ENCODE measurements at places on chromosomes 2 and 18. TPM values are rescaled to one million over a fixed set of nuclear protein-coding genes. Genes with fewer than 3 reads are reported as not detected.
A peak's percentile ranks its signal among the peaks of the same experiment; 100 is the strongest.

Gene GREB1L
- 0.09 TPM for polyA plus RNA-seq

Gene MARCHF4
- polyA plus RNA-seq, result not detected

Gene IGFBP5
- not detected for polyA plus RNA-seq

Gene POMC
- polyA plus RNA-seq, result 7.9 TPM

Gene TUBA4B
- polyA plus RNA-seq, result not detected

Gene HAUS1
- 30.0 TPM for polyA plus RNA-seq

Gene RHOB
- polyA plus RNA-seq, result 0.71 TPM

Gene COLEC11
- 0.46 TPM for polyA plus RNA-seq

Gene TRAPPC12
- polyA plus RNA-seq, result 44.5 TPM

Gene DAPL1
- not detected for polyA plus RNA-seq

Gene FNDC4
- not detected for polyA plus RNA-seq

Gene ZBTB7C
- not detected for polyA plus RNA-seq

Gene POTEI
- not detected for polyA plus RNA-seq

Gene ADAM23
- 1.2 TPM for polyA plus RNA-seq

Gene C2orf78
- not detected for polyA plus RNA-seq

Gene EIPR1
- polyA plus RNA-seq, result 40.2 TPM

DNA sequence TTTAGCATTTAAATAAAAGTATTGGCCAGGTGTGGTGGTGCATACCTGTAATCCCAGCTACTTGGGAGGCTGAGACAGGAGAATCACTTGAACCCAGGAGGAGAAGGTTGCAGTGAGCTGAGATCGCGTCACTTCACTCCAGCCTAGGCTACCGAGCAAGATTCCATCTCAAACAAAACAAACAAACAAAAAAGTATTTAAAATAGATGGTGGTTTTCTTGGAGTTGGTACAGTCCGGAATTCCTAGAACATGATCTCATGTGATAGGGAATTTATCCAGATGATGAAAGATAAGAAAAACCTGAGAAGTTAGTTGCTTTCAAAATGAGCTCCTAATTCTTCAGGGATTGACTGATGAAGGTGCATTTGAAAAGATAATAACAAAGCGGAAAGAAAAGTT, 62.0 kb downstream of the BIRC6 start:
- DNase-seq, result no peak

GRCh38 chr18:7957297-7957696, 390.2 kb downstream of the PTPRM start:
- no peak for DNase-seq

GRCh38 chr2:129205766-129206165, 773.7 kb upstream of the RAB6C start:
- DNase-seq, result no peak

- DNase-seq, result no peak
Measured at GRCh38 chr2:26487192-26487591, 9.3 kb upstream of the OTOF start.

DNA sequence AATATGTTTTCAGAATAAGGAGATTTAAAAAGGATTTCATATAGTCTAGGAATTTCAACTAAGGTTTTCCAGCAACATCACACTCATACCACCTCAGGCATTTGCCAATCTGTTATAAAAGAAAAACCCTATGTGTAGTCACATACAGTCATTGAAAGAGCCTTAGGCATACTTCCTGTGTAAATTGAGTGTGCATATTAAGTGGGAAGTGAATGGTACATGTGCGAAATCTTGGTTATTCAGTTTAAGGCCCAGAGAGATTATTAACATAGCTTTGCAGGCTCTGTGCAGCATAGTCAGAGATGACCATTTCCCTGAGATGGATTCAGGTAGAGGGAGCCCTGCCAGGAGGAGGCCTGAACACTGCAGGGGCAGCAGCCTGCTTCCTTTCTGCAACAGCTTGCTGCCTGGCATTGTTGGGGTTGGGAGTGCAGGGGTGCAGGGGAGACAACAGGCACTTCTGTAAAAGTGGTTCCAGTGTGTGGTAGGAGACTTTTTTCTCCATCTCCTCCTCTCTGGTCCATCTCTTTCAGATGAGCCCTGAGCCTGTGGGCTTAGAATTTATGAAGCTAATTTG, 100.1 kb upstream of the OSR1 start:
- DNase-seq, result no peak

DNA sequence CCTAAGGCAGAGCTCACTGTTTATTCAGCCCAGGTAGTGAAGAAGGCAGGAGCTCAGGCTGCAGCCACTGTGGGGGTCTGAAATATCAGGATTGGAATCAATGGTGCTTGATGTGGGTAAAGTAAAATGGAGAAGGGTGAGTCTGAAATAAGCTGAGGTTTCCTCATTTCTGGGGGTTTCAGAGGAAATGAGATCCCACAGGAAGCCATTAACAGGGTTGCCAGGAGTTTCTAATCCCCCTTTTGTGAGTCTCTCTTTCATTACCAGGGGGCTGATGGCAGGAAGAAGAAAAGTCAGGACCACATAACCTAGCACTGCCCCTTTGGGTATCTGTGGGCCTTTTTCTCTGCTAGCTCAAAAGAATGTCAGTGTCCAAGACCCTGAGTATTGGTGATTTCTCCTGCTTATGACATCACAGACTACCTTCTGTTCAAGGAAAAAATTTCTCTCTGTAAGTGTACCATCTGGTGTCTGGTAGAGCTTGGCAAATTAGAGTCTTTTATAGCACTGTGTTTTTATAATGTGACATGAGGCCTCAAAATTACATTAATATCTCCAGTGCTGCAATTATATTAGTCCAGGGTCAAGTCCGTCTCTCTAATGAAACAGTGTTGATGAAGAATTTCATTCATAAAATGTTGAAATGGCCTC, 56.0 kb downstream of the LBH start:
- no peak for DNase-seq

DNA sequence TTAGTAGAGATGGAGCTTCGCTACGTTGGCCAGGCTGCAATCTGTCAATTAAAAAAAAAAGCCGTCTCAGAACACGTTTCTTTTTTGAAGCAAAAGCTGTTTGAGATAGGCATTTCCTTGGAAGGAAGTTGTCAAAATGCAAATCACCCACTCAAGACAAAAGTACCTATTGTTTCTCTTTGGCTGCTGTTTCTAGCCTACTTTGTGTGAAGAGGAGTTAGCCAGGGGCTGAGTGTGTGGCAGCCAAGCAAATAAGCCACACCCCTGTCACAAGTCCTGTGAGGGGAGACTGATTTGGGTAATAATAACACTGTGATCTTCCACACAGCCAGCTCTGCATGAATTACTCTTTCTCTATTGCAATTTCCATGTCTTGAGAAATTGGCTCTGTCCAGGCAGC, 47.4 kb upstream of the CDCA7 start:
- DNase-seq, result no peak

DNA sequence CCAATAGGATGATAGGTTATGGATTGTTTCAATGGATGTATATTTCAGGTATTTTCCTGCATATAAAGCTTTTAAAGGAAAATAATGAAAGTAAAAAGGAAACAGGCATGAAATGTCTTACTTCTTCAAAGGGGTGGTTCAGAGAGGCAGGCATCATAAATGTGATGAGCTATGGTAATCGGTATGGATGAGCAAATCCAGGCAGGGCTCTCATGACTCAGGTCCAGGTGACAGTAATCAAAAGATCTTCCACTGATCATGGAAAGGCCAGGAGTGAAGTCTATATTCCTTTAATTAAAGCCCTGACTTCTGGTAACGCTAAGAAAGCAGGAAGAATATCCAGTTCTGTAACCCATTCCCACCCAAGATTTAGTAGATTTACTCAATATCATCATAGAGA, 48.7 kb upstream of the RGPD4 start:
- no peak for DNase-seq

GRCh38 chr2:120477831-120478481, 132.0 kb downstream of the INHBB start:
- DNase-seq, result no peak

GRCh38 chr2:85819811-85820510, 66.2 kb downstream of the ATOH8 start:
- no peak for DNase-seq

DNA sequence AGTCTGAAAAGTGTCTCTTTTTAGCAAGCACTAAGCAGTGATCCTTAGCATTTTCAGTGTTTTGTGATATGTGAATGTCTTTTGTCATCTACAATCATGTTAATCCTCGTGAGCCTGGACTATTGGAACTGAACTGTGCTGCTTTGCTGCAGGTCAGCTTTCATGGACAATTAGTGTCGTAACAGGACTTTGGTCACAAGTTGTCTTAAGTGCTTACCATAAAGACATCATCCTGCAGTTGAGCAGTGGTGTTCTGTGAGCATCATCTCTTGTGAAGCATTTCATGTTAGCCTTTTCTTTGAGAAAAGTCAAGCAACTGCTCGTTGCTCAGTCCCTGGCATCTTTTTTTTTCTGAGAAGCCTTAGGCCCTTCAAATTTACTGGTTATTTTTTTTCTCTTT, 135.9 kb downstream of the ZNF407 start:
- DNase-seq, result no peak

- no peak for DNase-seq
Measured at GRCh38 chr2:34534761-34535160, 935.7 kb upstream of the FAM98A start.

GRCh38 chr18:79447703-79448367, 52.1 kb downstream of the NFATC1 start:
- no peak for DNase-seq

DNA sequence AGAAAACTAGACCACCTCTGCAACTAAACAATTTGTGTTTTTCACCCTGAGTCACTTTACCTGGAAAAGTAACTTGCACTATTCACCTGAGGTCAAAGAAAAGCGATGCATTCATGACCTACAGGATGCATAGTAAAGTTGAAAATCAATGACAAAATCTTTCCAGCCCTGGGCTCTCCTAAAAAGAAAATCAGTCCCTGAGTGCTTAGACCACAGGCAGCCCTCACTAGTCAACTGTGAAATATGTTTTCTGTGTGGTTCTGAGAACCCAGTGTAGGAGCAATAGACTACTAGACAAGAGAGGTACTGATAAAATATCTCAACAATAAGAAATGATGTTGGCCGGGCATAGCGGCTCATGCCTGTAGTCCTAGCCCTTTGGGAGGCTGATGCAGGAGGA, 133.1 kb downstream of the TXNL1 start:
- DNase-seq, result no peak

- DNase-seq, result peak; percentile 21
Measured at GRCh38 chr2:134320930-134321329, 67.1 kb downstream of the MGAT5 start.

DNA sequence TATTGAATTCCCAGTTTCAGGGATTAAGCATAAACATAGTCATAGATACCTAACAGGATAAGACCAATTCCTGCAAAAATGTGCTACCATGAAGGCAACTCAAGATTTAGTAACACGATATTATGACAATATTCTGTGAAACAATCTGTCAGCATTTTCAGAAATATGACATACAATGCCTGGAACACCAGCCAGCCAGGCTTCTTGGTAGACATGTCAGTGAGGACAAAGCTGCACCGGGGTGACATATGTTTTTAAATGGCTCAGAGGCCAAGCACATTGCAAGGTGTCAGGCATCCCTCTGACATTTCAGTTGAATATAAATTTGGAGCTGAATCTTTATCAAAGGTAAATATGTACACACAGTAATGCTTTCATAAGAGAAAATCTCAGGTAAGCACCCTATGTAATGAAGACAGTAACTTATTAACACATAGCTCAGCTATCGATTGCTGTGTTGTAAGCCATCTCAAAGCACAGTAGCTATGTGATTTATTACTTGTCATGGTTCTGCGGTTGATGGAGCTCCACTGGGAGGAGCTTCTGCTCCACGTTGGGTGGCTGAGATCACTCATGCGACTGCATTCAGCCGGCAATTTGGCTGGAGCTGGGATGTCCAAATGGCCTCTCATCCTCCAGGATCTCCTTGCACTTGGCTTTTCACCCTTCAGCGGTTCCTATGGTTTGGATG, 31.9 kb upstream of the EML6 start:
- no peak for DNase-seq

DNA sequence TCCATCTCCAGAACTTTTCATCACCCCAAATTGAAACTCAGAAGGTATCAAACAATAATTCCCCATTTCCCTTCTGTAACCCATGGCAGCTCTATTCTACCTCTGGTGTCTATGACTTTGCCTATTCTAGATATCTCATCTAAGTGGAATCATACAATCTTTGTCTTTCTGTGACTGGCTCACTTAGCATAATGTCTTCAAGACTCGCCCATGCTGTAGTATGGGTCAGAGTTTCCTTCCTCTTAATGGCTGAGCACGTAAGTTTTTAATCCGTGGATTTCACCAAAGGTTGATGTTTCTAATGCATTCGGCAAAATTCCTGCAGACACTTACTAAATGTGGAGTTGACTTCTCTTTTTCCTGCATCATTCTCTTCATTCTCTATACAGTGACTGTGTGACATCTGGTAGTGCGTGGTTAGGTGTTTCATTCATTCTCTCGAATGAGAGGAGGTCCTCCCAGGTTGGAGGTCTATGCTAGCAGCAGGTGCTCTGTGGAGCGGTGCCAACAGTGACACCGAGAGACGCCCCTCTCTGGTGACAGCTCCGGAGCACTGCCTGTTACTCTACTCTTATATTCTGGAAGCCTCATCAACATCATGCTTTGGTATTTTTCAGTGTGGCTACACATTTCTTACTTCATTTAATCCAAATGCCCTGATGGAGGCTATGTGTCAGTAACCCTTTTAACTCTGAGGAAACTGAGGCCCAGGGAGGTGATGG, 50.1 kb downstream of the ATOH8 start:
- no peak for DNase-seq

GRCh38 chr18:35376393-35376741, 770 bp downstream of the ZNF396 start:
- DNase-seq, result peak; percentile 21

DNA sequence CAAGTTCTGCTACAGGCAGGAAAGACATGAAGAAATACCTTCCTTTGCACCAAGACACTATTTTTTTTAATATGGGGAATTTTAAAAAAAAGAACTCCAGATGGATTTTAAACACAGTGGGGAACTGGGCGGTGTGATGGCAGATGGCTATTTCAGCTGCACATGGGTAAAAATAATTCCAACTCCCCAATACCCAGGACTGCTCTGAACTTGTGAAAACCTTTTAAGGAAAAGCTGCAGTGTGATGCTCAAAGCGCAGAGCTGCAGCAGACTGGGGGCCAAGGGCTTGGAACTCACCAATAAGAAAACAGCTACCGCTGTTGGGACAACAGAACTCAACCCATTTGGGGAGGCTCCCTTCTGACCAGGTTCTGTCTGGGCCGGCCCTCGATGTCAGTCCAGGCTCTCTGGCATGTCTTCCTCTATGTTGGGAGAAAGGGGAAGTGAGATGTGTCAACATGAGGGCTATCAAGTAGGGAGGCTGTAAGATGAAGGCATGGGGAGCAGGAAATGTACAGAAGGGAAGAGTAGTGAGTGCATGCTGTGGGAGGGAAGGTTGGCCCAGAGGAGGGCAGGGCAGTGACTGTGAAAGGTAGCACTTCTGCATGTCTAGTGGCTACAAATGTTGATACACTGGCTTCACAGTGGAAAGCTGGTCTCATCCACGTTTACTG, 64.0 kb upstream of the SLC14A2 start:
- DNase-seq, result no peak

All from naive thymus-derived CD4-positive, alpha-beta T cell (primary cell).